ENCODE measurements at places on chromosomes 7 and 10. TPM values are rescaled to one million over a fixed set of nuclear protein-coding genes. Genes with fewer than 3 reads are reported as not detected.

CALCR gene
- total RNA-seq, result not detected

GRCh38 chr10:30348378-30348776 is 701 bp downstream of the MTPAP start:
- H3K27me3 ChIP-seq, result no peaks in the 10 kb centered on the region
- H3K4me3 ChIP-seq, result peak overlapping the region; percentile 43
- H3K4me1 ChIP-seq, result peaks cover 24% of the 10 kb centered on the region
- H3K27ac ChIP-seq, result peak overlapping the region; percentile 78
- DNase-seq, result no peak

DNA sequence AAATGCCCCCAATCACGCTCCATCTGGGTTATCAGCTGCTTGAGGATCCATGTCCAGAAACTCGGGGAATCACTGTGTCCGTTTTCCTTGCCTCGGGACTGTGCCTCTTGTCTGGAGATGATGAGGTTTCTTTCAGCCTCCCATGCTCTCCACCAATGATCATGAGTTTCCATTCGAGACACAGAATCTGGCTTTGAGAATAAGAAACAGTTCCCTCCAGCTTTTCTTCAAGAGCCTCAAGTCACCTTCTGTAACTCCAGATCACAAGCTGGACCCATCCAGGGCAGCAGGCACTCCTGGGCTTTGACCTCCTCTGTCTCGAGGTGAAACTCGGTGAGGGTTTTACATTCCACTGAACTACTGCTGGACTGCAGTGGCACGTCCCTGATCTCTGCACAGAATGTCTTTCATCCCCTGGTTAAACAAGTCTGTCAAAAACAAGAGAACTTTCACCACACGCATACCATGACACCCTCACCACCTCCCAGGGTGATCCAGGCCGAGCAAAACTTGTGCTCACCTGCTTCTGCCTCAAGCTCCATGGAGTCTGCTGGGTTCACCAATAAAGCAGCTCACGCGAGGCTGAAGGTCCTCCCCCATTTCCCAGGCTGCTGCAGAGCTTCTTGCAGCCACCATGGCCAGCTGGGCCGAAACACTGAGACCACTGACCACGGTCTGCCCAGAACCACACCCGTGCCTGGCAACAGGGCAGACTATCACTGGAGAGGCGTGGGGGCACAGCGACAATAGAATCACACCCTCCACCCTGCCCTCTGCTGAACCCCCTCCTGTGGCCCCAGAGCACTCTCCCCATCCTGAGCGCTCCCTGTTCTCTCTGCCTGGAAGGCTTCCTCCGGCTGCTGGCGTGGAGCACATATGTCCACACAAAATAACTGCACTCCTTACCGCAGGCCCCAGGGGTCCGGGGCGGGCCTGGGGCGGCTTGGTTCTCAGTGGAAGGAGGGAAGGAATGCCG is 25.1 kb downstream of the MAT1A start:
- H3K36me3 ChIP-seq, result no peaks in the 10 kb centered on the region
- H3K4me3 ChIP-seq, result no peak overlapping the region
- H3K4me1 ChIP-seq, result no peaks in the 10 kb centered on the region
- no peaks in the 10 kb centered on the region for H3K27me3 ChIP-seq
- DNase-seq, result no peak
- H3K27ac ChIP-seq, result no peak overlapping the region

DNA sequence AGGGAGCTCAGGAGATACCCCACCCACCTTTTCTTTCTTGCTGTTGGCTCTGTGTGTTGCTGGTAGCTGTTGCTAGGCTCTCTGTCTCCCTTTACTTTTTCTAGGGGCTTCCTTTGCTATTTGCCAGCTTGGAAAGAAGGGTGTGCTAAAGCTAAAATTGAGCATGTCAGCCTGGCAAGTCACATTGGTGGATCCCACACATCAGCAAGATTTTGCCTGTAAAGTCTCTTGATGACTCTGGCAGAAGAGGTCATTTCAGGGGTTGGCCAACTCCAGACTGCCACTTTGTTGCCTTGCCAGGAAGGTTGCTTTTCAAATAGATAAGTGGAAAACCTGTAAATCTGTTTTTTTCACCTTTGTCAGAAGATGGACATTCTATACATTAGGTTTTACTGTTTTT is 9.9 kb downstream of the CCNY start:
- no peak overlapping the region for H3K4me3 ChIP-seq
- peaks cover 37% of the 10 kb centered on the region for H3K4me1 ChIP-seq
- no peak for DNase-seq

ADAMTS14 gene
- 0.50 TPM for total RNA-seq

DNA sequence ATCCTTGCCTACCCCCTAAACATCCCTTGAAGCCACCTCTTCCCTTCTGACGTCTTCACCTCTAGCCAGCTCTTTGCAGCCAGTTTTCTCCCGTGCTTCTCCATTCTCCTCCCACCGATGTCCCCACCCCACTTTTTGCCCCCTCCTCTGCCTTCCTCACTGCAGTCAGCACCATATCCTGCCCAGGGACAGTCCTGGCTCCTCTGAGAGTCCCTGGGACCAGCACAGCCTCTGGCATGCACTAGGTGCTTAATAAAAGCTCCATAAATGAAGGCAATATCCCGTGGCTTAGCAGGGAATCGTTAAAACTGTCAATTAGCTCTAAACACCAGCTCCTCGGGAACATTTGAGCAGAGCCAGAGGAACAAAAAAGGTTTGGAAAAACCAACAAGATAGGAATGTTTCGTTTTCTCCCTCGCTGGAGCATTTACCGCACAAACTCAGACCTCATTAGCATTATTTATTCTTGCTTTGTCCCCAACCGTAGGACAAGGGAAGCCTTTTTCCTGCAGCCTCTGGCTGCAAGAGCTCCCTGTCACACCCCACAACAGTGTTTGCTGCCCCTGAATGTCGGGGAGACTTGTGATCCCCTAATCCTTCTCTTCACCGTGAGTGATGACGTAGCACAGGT is 16.1 kb downstream of the MYL10 start:
- peaks cover 4% of the 10 kb centered on the region for H3K27me3 ChIP-seq
- H3K4me3 ChIP-seq, result no peak overlapping the region
- no peaks in the 10 kb centered on the region for H3K36me3 ChIP-seq

DNA sequence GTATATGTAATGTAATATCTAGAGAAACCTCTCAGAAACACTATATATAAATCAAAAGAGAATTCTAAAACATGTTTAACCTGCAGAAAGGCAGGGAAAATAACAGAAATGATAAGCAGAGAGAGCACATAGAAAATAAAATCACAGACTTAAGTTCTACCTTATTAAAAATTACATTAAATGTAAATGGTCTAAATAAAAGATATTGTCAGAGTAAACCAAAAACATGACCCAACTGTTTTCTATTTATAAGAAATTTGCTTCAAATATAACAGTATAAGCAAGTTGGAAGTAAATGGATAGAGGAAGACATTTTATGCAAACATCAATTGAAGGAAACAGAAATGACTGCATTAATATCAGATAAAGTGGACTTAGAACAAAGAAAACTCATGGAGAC is 43.4 kb downstream of the HECTD2 start:
- H3K4me3 ChIP-seq, result no peak overlapping the region
- H3K27me3 ChIP-seq, result no peaks in the 10 kb centered on the region
- no peak for DNase-seq

DNA sequence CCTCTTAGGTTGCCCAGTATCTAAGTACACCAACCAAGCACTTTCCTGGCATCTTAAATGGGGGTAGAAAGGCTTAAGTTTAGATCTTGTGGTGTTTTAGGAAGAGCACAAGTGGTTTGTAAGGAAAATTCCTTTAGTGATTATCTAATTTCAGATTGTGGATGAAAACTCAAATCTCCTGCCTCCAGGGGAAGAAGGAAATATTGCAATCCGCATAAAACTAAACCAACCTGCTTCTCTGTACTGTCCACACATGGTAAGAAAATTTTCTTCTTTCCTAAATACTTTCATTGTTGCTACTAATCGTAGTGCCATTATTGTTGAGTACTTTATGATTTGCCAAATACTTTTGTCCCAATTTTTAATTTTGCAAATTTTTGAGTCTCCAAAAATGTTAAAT is 31.1 kb downstream of the ACSM6 start:
- H3K36me3 ChIP-seq, result no peaks in the 10 kb centered on the region
- DNase-seq, result no peak
- H3K4me1 ChIP-seq, result peaks cover 8% of the 10 kb centered on the region

GRCh38 chr7:75957021-75957736 is 37.2 kb downstream of the TMEM120A start:
- peaks cover 42% of the 10 kb centered on the region for H3K4me1 ChIP-seq
- H3K4me3 ChIP-seq, result no peak overlapping the region
- H3K27me3 ChIP-seq, result no peaks in the 10 kb centered on the region
- H3K36me3 ChIP-seq, result peaks cover 64% of the 10 kb centered on the region

- peaks cover 10% of the 10 kb centered on the region for H3K4me1 ChIP-seq
- H3K4me3 ChIP-seq, result no peak overlapping the region
- H3K27ac ChIP-seq, result no peak overlapping the region
- no peaks in the 10 kb centered on the region for H3K36me3 ChIP-seq
These were observed 83.1 kb upstream of the NPVF start for GRCh38 chr7:25311346-25311745.

- H3K4me1 ChIP-seq, result peaks cover 48% of the 10 kb centered on the region
- H3K27me3 ChIP-seq, result no peaks in the 10 kb centered on the region
- no peak overlapping the region for H3K4me3 ChIP-seq
These were observed 70.5 kb downstream of the ZMIZ1 start for GRCh38 chr10:79139124-79139835.

- H3K4me3 ChIP-seq, result no peak overlapping the region
- no peaks in the 10 kb centered on the region for H3K27me3 ChIP-seq
- H3K4me1 ChIP-seq, result no peaks in the 10 kb centered on the region
These were observed 91.4 kb downstream of the ZNF777 start for GRCh38 chr7:149369497-149369896.

- no peak overlapping the region for H3K4me3 ChIP-seq
- no peak for DNase-seq
- H3K36me3 ChIP-seq, result no peaks in the 10 kb centered on the region
- H3K4me1 ChIP-seq, result peaks cover 7% of the 10 kb centered on the region
These were observed 62.9 kb upstream of the BET1 start for GRCh38 chr7:94067047-94067446.

DNA sequence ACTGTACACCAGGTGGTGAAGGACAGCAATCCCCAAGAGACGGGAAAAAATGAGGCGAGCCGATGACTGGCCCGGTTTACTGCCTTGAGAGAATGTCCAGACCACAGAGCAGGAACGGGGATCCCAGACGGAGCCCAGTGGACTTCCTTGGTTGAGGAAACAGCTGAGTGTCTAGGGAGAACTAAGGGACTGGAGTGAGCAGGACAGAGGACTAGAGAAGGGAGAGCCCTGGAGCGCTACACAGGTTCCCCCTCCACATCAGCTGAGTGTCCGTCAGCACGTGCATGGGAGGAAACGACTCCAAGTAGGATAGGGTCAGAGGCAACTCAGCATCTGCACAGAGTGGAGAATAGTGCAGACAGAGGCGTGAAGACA is 7.1 kb upstream of the WDR86 start:
- H3K4me3 ChIP-seq, result no peak overlapping the region
- H3K27me3 ChIP-seq, result no peaks in the 10 kb centered on the region
- H3K27ac ChIP-seq, result no peak overlapping the region
- no peaks in the 10 kb centered on the region for H3K36me3 ChIP-seq

DNA sequence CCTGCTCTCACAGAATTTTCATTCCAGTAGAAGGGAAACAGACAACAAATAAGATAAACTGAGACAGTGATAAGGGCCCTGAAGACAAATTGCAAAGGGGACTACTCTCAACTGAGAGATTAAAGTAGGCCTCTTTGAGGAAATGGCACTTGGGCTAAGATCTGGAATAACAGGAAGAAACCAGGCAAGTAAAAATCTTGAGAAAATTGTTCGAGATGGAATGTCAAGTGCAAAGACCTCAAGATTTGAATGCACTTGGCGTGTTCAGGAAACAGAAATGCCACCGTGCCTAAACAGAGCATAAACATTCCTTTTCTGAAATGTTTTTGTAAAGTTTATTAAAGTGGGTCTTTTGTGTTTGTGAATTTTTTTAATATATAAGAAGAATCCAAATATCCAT is 10.7 kb downstream of the ARMH3 start:
- peaks cover 3% of the 10 kb centered on the region for H3K4me1 ChIP-seq
- H3K36me3 ChIP-seq, result no peaks in the 10 kb centered on the region

DNA sequence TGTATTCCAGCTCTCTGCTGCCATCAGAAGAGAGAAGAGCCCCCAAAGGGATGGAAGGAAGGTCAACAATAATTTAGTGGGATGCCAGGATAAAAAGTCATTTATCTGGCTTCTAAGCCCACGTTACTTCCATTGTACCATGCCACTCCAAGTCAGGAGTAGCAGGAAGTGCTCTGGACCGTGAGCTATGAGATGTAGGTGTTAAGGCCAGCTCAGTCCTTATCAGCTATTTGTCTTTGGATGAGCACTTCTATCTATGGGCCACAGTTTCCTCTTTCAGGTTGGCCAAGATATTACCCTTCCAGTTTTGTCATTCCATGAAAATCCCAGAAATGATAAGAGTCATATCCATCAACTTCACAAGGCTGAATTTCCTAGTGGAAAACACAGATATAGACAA is 119.4 kb upstream of the CACUL1 start:
- no peak for DNase-seq
- no peak overlapping the region for H3K4me3 ChIP-seq
- H3K27ac ChIP-seq, result no peak overlapping the region
- H3K27me3 ChIP-seq, result no peaks in the 10 kb centered on the region
- no peaks in the 10 kb centered on the region for H3K36me3 ChIP-seq

- no peaks in the 10 kb centered on the region for H3K36me3 ChIP-seq
- H3K27ac ChIP-seq, result no peak overlapping the region
- H3K4me1 ChIP-seq, result no peaks in the 10 kb centered on the region
- DNase-seq, result no peak
- H3K4me3 ChIP-seq, result no peak overlapping the region
These were observed 19.3 kb upstream of the ACHE start for GRCh38 chr7:100914879-100915447.

DNA sequence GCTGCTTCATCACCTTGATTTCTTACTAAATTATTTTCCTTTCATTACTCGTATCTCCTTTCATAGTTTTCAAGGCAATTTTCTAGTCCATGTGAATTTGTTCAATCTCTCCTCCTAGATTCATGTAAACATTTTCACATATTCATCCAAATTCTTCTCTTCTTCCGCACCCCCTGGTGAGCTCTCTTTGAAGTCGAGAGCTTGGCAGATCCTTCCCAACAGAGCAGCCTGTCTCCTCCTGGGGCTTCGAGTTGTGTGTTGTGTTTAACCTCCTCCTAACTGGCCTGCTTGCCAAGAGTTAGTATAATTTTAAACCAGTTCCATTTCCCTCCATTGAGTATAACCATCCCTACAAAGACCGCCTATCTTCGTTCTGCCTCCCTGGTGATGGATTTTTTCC is 272.4 kb upstream of the CELF2 start:
- no peaks in the 10 kb centered on the region for H3K36me3 ChIP-seq
- no peaks in the 10 kb centered on the region for H3K27me3 ChIP-seq
- no peak overlapping the region for H3K4me3 ChIP-seq
- DNase-seq, result no peak
- H3K4me1 ChIP-seq, result no peaks in the 10 kb centered on the region
- H3K27ac ChIP-seq, result no peak overlapping the region

- no peaks in the 10 kb centered on the region for H3K36me3 ChIP-seq
- no peak overlapping the region for H3K4me3 ChIP-seq
- peak; percentile 10 for DNase-seq
- H3K27me3 ChIP-seq, result peaks cover 32% of the 10 kb centered on the region
- H3K4me1 ChIP-seq, result no peaks in the 10 kb centered on the region
These were observed 89.6 kb downstream of the FOXL3 start for GRCh38 chr7:379456-380138.

Measured in adrenal gland (tissue), 19 donors.